HT1080 (cell line): ENCODE measurements at places on chromosomes 5 and 9.
A peak's percentile ranks its signal among the peaks of the same experiment; 100 is the strongest.

GRCh38 chr5:35838370-35839042 lies 18.2 kb upstream of the IL7R start:
- peak; percentile 23 for DNase-seq

GRCh38 chr5:10295619-10296326 lies 11.9 kb downstream of the CMBL start:
- peak; percentile 39 for DNase-seq

DNA sequence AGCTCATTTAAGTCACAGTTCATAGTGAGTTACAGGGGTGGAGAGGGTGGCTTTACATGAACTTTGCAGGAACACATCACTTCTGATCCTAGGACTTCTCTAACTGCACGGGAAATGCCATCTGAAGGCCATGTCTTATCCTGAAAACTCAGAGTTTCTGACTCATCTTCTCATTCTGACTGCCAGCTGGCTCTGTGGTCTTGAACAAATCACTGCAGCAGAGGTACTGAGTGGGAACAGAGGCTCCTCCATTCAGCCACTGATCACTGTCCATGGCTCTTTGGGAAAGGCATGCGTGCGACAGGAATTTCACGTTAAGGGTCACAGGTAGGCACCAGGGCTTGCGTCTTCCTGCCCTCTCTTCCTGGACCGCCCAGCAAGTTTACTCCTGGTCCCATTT lies 114.6 kb upstream of the LRRTM2 start:
- DNase-seq: peak; percentile 68

DNA sequence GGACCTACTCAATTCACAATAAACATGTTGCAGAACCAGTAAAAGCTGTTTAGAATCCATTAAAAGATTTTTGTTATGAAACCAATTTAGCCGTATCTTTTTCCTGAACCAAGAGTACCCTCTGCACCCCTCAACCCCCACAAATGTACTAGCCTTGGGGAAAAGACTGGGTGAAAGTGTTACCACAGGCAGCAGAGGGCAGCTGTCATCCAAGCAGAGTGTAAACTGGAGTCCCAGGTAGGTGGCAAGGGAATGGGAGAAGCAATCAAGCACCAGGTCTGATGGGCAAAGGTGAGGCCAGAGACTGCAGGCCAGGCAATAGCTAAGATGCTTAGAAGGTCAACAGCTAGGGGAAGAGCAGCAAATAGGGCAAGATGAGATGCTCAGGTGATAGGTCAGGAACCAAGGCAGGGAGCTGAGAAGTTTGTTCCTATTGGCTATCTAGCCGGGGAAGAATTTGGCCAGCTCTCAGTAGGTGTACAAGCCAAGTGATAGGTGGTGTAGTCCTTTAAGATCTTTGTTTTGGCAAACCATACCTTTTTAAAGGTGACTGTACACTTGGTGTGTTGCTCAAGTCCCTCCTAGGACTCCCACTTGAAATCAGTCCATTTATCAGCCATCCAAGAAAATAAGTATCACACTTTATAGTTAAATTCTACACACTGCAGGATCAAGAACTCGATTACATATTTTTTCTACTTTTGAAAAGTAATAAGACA lies 77.8 kb upstream of the CCDC112 start:
- DNase-seq: no peak

DNA sequence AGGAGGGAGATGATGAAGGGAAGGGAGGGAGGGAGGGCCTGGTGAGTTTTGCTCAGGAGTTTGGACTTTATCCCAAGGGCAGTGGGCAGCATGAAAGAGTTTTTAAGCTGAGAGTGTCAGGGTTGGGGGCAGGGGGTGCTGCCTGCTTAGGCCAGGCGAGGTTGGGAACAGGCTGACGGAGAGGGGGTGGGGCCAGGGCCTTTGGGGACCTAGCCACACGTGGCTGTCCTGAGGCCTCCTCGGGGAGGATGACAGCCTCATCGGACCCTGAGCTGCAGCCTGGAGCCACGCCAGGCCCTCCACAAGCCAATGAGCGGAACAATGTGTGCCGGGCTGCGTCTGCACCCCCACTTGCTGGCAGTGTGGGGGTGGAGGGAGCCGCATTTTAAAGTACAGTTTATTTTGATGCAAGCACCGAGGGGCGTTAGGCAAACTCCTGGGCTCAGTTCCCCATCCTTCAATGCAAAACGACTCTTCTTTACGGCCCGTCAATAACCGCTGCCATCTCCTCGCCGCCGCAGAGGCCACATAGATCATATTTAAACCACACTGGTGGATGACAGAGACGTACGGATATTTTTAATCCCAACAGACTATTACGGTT lies 5.3 kb upstream of the RXRA start:
- DNase-seq: no peak

GRCh38 chr9:36877239-36877638 lies 156.8 kb downstream of the PAX5 start:
- DNase-seq: no peak

DNA sequence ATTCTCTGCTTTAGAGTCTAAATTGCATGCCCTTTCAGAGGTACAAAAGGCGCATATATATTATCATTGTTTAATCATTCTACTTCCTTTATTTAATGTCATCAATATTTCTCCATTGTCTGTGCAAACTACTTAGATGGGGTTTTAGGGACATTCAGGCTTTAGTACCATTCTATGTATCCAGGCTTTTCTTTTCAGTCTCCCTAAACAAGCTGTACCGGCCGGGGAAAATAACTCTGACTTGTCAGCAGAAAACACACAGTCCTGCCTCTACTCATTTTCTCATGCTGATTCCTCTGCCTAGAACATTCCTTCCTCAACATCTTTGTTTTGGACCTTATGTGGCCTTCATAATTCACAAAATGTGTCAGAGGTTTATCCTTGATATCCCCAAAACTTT lies 392.1 kb upstream of the DAB2 start:
- no peak for DNase-seq

- DNase-seq: peak; percentile 7
These were observed 70.1 kb downstream of the KIAA1958 start for GRCh38 chr9:112556497-112557442.

DNA sequence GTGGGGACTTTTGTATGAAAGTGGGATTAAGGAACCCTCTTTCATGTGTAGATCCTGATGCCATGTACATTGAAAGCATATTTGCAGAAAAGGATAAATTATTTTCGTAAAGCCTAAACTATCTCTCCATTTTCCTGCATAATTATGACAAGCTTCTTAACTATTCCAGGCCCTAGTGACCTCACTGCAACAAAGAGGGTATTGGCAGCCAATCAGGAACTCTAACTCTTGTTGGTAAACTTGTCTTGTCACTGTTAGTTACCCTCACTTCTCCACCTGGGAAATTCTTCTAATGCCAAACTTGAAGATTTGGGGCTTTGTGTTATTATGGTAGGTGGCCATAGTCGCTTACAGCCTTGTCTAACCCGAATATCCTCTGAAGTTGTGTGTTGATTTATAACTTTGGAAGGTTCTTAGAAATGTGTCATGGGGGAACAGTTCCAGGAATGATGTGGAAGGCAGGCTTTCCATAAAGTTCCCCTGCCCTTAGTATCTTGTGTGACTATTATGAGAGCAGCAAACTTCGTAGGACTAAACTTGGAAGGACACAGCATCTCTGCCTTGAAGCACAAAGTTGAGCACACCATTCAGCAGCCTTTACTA lies 52.5 kb downstream of the IQGAP2 start:
- DNase-seq: no peak

GRCh38 chr9:95626885-95627558 lies 110.3 kb upstream of the PTCH1 start:
- peak; percentile 62 for DNase-seq

- DNase-seq: peak; percentile 21
These were observed 1260.8 kb upstream of the WWC1 start for GRCh38 chr5:167030500-167031120.

GRCh38 chr5:132483661-132484390 lies 6.7 kb downstream of the IRF1 start:
- no peak for DNase-seq

DNA sequence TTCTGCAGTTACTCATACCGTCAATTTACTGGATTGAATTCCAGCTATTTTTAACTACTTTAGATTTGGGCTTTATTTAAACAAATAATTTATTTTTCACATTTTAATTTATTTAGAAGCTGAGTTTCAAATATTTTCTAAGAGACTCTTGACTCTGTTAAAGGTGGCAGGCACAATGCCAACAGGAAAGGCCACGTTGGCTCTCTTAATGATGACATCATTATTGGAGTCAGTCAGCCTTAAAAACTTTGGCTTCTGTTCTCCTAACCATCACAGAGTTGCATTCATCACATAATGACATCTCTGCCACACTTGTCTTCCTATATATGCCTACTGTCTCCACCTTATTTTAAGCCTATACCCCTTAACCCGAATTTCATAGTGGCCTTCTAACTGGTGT lies 172.3 kb upstream of the PLPPR1 start:
- no peak for DNase-seq

- no peak for DNase-seq
These were observed 92.1 kb downstream of the PIP5K1B start for GRCh38 chr9:68797116-68797515.

GRCh38 chr5:15858326-15858725 lies 321.3 kb downstream of the MARCHF11 start:
- DNase-seq: no peak

GRCh38 chr5:131230406-131230805 lies 33.4 kb upstream of the CDC42SE2 start:
- no peak for DNase-seq

- DNase-seq: peak; percentile 17
These were observed 59.4 kb upstream of the SIMC1 start for GRCh38 chr5:176178789-176179188.

- DNase-seq: no peak
These were observed 83.5 kb upstream of the RUSC2 start for GRCh38 chr9:35406183-35406959.

DNA sequence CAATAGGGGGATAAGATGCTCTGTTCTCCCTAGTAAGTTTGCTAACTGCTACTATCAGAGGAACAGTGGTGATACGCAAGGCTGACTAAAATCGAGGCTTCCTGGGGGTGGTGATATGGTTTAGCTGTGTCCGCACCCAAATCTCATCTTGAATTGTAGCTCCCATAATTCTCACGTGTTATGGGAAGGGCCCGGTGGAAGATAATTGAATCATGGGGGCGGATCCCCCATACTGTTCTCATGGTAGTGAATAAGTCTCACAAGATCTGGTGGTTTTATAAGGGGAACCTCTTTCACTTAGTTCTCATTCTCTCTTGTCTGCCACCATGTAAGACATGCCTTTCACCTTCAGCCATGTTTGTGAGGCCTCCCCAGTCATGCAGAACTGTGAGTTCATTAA lies 135.1 kb downstream of the LHFPL2 start:
- DNase-seq: no peak

GRCh38 chr9:35515766-35516165 lies 25.9 kb downstream of the RUSC2 start:
- DNase-seq: no peak

DNA sequence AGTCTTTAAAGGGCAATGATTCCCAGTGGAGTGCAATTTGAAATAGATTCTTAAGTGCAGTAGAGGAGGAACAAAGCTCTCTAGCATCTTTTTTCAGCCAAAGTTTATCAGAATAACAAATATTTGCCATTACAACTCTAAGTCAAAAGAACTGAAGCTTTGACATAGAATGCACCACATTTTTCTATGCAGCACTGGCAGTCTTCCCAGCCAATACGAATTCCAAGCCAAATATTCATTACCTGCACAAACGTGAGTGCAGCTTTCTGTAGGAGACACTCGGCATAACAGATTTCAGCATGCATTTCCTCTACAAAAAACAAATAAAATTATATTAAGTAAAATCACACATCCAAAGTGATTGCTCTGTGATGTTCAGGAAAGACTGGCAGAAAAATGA lies 103.4 kb downstream of the TTC39B start:
- no peak for DNase-seq

DNA sequence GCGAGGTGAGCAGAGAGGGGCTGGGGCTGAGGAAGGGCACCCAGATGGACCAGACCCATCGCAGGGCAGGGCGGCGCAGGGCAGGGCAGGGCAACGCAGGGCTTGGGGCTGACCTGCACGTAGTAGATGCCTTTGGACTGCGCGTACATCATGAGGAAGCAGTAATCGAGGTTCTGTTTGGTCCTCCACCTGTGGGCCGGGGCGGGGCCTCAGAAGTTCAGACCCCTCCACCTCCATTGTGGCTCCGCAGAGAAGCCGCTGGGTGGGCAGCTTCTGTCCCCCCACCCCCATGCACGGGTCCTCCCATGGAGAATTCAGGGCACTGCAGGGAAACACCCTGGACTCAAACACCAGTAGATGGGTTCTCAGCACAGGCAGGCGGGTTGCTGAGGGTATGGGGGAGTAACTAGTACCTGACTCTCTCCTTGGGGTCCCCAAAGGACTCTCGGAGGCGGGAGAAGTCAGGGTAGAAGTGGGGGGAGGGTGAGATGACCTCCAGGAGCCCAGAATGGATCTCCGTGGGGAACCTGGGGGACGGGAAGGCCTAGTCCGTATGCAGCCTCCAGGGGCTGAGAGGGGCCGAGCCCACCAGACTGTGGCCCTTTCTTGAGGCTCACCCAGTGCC lies 6.4 kb downstream of the LTC4S start:
- DNase-seq: no peak

DNA sequence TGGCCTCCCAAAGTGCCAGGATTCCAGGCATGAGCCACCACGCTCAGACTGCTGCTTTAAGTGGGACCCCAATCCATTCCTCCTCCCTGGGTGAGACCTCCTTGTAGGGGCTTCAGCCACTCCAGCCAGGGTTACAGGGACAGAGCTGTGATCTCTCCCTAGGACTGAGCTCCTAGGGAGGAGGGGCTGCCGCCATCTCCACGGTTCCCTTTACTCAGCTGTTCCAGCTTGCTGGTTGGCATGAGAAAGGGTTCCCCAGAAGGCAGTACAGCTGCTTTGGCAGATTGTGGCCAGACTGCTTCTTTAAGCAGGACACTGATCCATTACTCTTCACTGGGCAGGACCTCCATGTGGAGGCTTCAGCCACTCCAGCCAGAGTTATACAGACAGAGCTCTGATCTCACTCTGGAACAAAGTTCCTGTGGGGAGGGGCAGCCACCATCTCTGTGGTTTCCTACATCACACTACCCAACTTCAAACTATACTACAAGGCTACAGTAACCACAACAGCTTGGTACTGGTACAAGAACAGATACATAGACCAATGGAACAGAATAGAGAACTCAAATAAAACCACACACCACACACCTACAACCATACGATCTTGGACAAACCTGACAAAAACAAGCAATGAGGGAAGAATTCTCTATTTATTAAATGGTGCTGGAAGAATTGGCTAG lies 7.2 kb downstream of the INSL6 start:
- peak; percentile 11 for DNase-seq

DNA sequence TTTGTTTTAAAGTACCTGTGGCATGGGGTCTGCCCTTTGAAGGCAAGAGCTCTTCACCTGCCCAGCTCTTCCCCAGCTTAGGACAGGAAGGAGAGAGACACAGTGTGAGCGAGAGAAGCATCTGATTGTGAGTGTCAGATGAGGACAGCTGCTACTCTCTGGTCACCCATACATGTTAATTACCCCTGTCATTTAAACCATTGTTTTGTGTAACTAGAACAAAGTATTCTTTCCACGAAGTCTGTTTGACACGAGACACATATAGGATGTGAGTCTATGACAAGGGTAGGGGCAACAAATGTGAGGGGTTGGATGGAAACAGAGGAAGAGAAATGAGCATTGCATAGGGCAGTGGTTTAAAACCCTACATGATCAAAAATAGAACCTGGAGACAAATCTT lies 3.0 kb upstream of the CD274 start:
- no peak for DNase-seq
